A673 (cell line): ENCODE measurements at places on chromosomes 1 and 21.

DNA sequence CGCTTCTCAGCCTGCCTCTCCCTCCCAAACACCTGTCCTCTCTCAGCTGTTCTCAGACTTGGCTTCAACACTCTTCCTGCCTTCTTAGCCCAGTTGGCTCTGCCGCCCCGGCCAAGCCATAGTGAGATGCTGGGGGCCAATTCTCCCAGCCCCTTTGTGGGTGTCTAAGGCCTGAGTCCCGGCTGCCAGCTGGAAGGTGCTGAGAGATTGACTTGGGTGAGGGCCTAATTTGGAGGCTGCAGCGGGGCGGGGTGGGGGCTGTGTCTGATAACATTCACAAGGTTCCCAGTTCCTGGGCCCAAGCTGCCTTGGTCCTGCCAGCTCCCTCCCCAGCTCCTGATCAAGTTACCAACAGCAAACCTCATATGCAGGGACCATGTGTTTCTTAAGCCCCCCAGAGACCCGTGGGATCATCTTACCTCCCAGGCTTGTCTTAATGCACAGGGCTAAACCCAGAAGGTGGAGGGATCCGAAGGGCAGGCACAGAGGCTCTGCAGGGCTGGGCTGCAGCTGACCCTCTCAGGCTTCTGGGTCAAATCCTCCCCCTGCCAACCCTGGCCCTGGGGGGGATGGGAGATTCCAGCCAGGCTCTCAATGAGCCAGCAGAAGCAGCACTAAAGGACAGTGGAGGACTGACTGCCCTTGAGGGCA is 9.8 kb downstream of the INKA2 start:
- DNase-seq = no peak

GRCh38 chr1:231761252-231761651 is 134.7 kb downstream of the DISC1 start:
- DNase-seq = no peak

- DNase-seq = no peak
Observed at GRCh38 chr21:15224346-15225086, 159.7 kb upstream of the NRIP1 start.

GRCh38 chr1:47870480-47870879 is 126.7 kb downstream of the TRABD2B start:
- no peak for DNase-seq

DNA sequence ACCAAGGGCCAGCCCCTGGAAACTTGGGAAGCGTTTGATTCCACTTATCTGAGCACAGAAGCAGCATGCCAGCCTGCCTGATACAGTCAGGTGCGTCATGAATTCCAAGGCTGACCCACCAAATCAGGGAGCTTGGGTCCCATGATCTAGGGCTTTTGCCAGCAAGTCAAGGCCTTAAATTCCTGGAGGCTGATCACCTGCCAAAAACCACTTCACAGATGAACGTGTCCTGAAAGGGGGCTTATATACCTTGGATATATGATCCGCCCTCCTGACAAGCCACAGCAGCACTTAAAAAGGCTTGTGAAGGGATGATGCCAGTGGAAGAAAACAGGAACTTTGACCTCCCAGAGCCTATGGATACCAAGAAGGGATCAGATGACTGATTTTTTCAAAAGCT is 24.0 kb upstream of the CLIC6 start:
- no peak for DNase-seq

DNA sequence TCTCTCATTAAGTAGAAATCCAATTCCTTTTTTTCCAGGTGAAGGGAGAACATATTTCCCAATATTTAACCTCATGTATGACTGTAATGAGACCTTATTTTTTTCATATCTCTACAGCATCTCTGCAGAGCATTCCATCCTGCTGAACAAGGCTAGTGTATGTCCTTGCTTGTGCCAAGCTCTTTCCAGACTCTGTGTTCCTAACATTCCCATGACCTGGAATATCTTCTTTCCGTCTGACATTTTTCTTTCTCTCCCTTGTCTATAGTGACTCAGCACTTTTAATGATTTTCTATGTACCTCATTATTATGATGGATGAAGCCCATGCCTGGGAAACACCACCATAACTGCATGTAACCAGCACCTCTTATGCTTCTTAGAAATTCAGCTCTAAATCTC is 278.3 kb upstream of the NRIP1 start:
- DNase-seq = no peak

- DNase-seq = no peak
Observed at GRCh38 chr1:60225486-60225885, 151.9 kb upstream of the C1orf87 start.

DNA sequence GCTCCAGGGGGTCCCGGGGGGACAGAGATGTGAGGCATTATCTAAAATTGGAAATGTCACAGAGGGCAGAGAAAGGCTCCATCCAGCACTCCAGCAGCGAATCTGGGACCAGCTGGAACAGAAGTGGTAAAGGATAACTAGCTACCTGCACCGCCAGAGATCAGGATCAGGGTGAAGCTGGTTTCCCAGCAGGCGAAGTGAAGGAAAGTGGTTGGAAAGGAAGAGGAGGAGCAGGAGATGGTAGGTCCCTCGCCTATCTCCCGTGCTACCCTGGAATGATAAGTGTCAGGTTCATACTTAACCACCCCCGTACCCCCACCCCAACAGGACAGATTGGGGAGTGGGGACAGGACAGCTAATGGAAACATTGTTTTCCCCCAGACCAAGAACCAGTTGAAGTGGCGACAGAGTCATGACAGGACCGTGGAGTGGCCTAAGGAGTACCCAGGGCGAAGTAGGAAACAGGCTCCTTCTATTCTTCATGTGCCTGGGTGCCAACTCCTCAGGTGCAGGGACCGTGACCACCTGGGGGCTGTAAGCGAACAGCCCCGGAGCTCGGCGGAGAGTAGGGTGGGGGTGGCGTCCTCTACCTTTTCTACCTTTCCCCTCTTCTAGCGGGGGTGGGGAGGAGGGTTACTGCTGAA is 717 bp downstream of the B4GALT3 start:
- no peak for DNase-seq

GRCh38 chr1:51750729-51751128 is 127.8 kb downstream of the NRDC start:
- no peak for DNase-seq

GRCh38 chr1:44328671-44329416 is 26.2 kb downstream of the ERI3 start:
- no peak for DNase-seq
